ENCODE measurements at places on chromosomes 7 and 10.

GRCh38 chr10:127618797-127619196 is 69.7 kb downstream of the NPS start:
- DNase-seq, result no peak

DNA sequence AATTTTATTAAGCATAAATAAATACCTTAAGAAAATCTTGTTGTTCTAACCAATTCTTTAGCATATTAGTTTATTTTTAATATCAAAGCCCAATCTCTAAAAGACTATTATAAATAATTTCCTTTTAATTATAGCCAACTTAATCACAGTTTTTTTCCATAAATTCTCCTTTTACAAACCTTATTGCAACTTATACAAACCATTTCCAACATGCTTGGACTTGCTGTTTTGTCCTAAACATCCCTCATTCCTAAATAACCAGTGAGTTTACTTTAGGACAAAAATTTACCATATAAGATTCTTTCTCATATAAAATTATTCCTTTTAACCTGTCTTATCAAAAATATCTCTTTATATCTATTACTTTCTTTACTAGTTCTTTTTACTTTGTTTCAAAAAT is 25.2 kb upstream of the LSM8 start:
- no peak for DNase-seq

GRCh38 chr10:76840802-76841201 is 796.8 kb downstream of the KCNMA1 start:
- DNase-seq, result no peak

DNA sequence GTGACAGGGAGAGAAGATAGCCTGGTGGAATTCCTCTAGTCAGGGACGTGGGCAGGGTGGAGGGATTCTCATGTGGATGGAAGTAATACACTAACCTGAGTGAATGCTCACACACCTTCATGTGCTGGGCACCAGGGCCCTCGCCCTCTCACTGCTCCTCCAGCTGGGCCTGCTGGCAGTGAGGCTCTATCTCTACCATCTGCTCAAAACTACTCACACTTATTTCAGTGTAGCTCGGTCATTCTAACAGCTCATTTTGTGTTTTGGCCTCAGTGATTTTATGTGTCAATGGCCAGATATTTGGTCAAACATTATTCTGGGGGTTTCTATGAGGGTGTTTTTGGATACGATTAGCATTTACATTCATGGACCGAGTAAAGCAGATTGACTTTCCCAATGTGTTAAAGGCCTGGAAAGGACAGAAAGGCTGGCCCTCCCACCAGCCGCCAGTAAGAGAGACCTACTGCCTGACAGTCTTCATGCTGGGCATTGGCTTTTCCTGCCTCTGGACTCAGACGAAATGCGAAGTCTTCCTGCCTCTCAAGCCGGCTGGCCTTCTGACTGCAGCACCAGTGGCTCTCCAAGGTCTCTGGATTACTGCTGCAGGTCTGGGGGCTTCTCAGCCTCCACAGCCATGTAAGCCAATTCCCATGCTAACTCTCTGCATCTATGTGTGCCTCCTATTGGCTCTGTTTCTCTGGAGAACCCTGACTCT is 335.4 kb downstream of the CXCL12 start:
- no peak for DNase-seq

DNA sequence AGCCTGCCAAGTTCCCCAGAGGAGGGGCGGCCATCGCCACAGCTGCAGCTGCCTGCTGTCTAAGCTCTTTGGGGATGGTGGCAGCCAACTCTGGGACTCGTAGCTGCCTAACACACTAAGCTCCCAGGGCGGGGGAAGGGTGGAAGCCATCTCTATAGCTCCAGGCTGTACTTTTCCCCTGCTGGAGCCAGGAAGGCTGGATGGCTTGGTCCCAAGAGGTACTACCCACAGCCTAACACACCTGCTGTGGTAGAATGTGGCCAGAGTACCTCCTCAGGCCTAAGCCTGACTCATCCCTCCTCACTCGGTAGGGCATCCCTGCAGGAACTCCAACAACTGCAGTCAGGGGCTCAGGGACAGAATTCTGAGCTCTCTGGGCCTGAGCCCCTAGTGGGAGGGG is 151.7 kb upstream of the TAC1 start:
- DNase-seq, result no peak

GRCh38 chr7:156003220-156004162 is 191.2 kb upstream of the SHH start:
- DNase-seq, result no peak

DNA sequence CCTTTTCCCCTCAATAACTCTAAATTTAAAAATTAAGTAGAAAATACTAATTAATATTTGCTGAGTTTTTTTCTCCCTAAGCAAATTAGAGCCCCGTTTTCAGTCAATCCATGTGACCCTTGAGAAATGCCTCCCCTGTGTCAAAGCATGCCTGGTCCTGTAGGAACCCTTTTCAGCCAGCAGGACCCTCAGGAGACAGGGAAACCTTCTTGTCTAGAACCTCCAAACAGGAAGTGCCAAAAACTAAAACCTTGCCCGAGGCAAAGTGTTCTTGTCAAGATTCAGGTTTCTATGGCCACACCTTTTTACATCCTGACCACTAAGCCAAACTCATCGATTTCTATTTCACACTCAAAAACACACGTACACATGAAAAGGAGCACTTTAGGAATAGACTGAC is 60.1 kb upstream of the NFE2L3 start:
- no peak for DNase-seq

GRCh38 chr10:73853196-73853595 is 21.2 kb downstream of the CAMK2G start:
- DNase-seq, result no peak

DNA sequence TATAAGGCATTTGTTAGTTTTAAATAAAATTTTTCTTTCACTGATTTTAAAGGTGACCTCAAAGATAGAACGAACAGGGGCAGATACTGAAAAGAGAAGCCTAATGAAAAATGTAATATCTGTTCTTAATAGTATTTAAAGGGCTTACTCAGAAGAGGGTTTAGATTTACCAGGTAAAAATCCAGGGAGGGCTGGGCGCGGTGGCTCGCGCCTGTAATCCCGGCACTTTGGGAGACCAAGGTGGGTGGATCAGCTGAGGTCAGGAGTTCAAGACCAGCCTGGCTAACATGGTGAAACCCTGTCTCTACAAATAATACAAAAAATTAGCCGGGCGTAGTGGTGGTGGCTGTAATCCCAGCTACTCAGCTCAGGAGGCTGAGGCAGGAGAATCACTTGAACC is 108.3 kb upstream of the CNTNAP2 start:
- DNase-seq, result no peak

DNA sequence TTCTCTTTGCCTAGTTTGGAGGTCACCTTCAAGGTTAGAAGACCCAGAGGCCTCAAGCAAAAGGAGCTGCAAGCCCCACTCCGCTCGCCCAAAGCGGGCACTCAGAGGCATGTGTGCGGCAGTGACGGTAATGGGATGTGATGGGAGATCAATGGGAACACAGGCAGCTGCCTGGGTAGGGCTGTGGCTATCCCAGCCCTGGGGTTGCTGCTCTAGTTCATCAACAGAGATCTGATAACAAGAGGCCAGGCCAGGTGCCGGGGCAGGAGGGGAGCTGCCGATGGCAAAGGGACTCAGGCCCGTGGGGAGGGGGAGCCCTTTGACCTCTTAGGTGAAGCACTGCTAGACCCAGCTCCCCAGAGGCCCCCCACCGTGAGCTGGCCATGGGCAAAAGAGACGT is 52.0 kb upstream of the GNA12 start:
- DNase-seq, result no peak

GRCh38 chr7:20539201-20539600 is 76.3 kb upstream of the ABCB5 start:
- no peak for DNase-seq

DNA sequence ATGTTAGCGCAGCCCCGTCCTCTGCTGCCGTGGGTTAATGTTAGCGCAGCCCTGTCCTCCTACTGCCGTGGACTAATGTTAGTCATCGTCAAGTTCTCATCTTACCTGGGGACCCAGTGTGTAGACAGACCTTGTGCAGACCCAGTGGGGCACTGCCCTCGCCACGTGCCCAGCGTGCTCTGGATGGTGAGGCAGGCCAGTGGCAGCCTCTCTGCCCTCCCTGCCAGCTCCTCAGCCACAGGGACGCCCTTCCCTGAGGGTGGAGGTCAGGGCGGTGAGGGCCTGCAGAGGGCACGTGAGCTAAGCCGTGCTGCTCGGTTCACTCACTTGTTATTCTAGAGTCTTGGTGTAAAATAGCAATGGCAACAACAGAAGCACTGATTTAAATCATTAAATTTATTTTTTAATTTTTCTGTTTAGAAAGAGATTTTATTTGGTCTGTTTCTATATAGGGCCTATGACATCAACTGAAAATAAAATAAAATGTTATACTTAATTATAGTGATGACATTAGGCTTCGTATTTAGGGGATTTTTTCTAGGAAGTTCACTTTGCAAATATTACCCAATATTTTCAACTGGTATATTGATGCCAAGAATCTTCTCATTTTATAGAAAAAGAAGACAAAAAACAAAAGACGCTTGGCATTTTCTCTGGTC is 48.4 kb downstream of the NKX6-2 start:
- no peak for DNase-seq

DNA sequence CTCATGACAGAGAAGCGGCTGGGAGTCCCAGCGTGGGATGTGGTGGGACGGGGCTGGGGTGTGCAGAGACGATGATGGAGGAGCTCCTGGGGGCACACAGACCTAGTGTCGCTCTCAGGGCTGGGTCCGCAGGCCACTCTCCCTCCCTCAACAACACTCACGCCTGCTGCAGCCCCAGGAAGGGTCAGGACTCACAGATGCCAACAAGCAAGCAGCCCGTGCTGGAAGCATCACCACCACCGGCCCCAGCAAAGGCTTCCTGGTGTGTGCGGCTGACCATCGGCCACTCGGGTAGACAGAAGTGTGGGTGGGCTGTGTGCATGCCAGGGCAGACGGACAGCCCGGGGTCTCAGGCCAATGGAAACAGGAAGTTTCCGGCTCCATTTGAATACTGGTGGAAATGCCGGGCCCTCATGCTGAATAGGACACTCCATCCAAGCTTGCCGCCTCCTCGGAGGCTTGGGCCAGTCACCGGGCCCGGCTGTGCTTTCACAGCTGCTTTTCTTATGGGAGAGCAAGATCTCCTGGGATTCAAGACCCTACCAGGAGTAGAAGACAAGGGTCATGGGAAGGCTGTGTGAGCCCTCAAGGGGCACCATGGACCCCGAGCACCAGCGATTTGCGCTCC is 178.1 kb downstream of the ELFN1 start:
- no peak for DNase-seq

GRCh38 chr7:44415047-44415446 is 75.4 kb downstream of the NUDCD3 start:
- DNase-seq, result no peak

- no peak for DNase-seq
These were observed 72.6 kb upstream of the ZNF92 start for GRCh38 chr7:65301007-65301406.

GRCh38 chr10:103764296-103765088 is 90.9 kb downstream of the SH3PXD2A start:
- DNase-seq, result no peak
